ENCODE measurements at places on chromosomes 5 and 9. TPM values are rescaled to one million over a fixed set of nuclear protein-coding genes. Genes with fewer than 3 reads are reported as not detected.

- DNase-seq = no peak
Measured at GRCh38 chr9:87959916-87960581, 14.3 kb downstream of the CDK20 start.

SLC4A9 gene
- not detected for total RNA-seq

ZSWIM6 gene
- total RNA-seq = 10.6 TPM

DNA sequence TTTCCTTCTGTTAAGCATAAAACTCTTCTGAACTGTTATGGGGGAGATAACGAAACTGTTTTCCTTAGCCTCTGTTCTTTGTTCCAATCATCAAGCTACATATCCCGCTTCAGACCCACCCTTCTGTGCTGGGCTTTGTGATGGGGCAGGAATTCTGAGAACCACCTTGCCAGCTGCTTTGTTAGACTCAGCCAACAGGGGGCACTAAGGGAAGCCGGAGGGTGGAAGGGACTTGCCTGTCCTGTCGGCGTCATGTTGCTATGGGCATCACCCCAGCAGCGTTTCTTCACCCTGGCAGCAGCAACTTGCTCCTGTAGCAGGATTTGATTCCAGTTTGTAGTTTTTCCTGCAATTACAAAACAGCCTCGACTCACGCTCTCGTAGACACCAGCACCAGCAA lies 169.1 kb downstream of the CAAP1 start:
- DNase-seq = no peak

GALNT12 gene
- 6.8 TPM for total RNA-seq

LRRC19 gene
- total RNA-seq = not detected

SLC6A19 gene
- not detected for total RNA-seq

DNA sequence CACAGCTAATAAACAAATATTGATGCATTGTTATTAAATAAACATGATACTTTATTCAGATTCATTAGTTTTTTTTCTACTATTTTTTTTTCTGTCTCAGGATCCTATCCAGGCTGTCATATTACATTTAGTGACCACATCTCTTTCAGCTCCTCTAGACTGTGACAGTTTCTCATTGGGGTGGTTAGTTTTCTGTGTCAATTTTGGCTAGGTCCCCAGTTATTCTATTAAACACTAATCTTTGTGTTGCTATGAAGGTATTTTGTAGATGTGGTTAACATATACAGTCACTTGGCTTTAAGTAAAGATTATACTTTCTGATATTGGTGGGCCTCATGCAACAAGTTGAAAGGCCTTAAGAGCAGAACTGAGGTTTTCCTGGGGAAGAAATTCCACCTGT lies 563.0 kb downstream of the LRRC70 start:
- DNase-seq = no peak

GRCh38 chr5:9507974-9508373 lies 37.9 kb downstream of the SEMA5A start:
- no peak for DNase-seq

DNA sequence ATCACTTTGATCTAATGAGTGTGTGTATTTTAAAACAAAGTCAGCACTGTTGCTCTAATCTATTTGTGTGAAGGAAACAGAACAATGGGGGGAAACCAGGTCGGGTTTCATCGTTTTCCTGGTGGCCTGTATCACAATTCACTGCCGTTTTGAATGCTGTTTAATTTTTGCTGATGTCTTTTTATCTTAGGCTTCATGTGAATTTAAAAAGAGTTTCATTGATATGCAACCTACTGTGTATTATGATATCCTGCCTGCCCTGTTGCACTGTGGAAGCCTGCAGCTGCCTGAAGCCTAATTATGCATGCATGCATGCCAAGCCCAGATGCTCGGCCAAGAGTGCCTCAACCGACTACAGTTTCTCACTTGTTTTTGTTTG lies 307.5 kb downstream of the ZNF608 start:
- no peak for DNase-seq

WDR38 gene
- not detected for total RNA-seq

PPP2R2B gene
- 29.8 TPM for total RNA-seq

DNA sequence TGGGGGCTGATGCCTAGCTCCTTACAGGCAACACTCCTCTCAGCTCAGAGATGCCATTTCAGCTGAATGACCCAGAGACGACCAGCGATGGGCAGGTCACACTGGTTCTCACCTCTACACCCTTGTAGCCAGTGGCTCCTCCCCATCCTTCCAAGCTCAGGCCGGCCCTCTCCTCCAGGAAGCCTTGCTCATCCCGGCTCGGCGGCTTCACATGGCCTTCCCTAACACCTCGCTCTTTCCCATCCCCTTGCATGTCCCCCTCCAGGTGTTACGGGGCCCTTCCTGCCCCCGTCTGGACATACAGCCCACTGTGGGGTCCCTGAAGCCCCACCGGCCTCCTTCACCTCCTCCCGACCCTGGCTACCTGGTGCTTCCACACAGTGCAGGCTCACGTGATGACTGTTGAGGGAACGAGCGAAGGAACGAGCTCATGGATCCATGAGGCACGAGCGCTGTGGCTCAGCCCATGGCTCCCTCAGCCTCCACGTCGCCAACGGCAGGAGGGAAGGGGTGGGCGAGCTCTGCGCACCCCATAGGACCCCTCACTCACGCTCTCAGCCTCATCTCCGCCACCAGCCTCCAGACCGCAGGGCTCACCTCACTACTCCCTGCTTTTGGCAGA lies 45.7 kb downstream of the SARDH start:
- no peak for DNase-seq

SERF1A gene
- 22.6 TPM for total RNA-seq

DNA sequence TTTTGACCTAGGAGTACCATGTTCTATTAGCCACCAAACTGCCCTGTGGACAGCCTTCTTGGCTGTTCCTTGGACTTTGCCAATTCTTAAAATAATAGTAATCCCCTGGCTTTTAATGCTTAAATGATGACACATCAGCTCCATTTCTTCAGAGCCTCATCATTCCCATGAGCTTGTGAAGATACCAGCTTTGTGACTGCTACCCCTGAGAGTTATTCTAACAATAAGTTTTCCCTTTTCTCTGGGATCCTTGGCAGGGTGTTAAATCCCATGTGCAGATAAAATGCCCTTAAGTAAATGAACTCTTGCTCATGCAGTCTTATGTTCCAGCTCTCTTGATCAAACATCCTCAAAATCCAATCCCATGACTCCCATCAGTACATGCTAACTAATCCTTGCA lies 415.3 kb downstream of the CETN3 start:
- no peak for DNase-seq

- no peak for DNase-seq
Measured at GRCh38 chr9:109421026-109421970, 76.8 kb downstream of the PTPN3 start.

DNA sequence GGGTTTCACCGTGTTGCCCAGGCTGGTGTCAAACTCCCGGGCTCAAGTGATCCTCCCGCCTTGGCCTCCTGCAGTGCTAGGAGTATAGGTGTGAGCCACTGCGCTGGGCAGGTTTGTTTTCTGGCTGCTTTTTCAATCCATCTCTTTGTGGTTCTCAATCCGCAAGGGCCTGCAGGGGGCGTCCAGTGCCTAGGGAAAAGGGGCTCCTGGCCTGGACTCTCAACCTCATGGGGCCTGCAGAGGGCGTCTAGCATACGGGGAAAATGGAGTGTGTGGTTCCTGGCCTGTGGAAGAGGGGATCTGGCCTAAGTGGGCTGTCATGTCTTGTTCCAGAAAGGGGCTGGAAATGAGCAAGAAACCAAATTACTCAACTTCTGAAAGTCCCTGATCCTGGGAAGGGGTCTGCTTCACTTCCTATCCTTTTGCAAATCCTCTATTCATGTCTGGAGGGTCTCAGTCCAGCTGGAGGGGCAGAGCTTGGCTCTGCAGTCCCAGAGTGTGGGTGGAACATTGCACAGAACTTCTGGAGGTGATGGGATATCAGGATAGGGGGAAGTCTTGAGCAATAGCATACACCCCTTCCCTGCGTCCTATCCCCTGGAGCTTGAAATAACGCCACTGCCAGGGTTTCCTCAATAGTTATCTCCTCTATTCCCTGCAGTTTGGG lies 12.7 kb upstream of the CCL27 start:
- DNase-seq = no peak

ASPN gene
- 122 TPM for total RNA-seq

- no peak for DNase-seq
Measured at GRCh38 chr9:76855015-76855414, 50.9 kb downstream of the PRUNE2 start.

IL3 gene
- total RNA-seq = not detected

- no peak for DNase-seq
Measured at GRCh38 chr5:153223376-153223775, 267.1 kb upstream of the GRIA1 start.

- no peak for DNase-seq
Measured at GRCh38 chr5:121816164-121816563, 35.5 kb upstream of the FTMT start.

GRCh38 chr5:176388003-176388443 lies 375 bp downstream of the NOP16 start:
- no peak for DNase-seq

ZNF608 gene
- 13.5 TPM for total RNA-seq

- no peak for DNase-seq
Measured at GRCh38 chr5:102278231-102278630, 17.9 kb downstream of the SLCO4C1 start.

GRCh38 chr5:52269401-52269800 lies 518.3 kb upstream of the ITGA1 start:
- DNase-seq = no peak

IL13 gene
- not detected for total RNA-seq

DNA sequence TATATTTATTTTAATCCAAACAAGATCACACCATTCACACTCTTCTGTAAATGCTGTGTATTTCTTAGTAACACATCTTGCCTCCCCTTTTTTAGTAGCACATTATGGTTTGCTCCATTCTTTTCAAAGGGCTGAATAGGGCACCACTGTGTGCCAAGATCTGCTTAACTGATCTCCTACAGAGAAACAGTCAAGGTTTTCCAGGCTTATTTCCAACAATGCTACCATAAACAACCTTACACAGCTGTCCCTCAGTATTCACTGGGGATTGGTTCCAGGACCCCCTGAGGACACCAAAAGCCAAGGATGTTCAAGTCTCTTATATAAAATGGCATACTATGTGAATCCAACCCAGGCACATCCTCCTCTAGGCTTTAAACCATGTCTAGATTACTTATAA lies 16.5 kb downstream of the GOLM1 start:
- no peak for DNase-seq

- DNase-seq = no peak
Measured at GRCh38 chr5:33688526-33688925, 203.3 kb downstream of the ADAMTS12 start.

- DNase-seq = no peak
Measured at GRCh38 chr9:137000177-137000930, 4.0 kb upstream of the CLIC3 start.

GRCh38 chr9:126722252-126722921 lies 82.5 kb upstream of the ZBTB43 start:
- no peak for DNase-seq

DNA sequence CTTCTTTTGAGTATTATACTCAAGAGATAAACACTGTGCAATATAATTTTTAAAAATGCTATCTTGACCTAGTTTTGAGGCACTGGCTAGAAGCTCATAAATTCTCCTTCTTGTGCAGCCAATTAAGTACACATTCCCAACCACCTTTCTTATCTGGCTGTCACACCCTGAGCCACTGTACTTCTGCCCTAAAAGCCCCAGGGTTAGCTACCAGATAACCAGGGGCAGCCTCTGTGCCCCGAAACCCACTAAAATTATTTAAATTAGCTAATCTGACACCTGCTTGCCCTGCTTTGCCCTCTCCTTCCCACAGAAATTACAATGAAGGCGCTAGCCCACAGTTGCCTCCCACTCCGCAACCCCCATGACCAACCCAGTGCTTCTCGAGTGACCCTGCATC lies 597.3 kb upstream of the TYRP1 start:
- no peak for DNase-seq

GRCh38 chr9:72954431-72955125 lies 1.7 kb upstream of the ALDH1A1 start:
- DNase-seq = no peak

DNA sequence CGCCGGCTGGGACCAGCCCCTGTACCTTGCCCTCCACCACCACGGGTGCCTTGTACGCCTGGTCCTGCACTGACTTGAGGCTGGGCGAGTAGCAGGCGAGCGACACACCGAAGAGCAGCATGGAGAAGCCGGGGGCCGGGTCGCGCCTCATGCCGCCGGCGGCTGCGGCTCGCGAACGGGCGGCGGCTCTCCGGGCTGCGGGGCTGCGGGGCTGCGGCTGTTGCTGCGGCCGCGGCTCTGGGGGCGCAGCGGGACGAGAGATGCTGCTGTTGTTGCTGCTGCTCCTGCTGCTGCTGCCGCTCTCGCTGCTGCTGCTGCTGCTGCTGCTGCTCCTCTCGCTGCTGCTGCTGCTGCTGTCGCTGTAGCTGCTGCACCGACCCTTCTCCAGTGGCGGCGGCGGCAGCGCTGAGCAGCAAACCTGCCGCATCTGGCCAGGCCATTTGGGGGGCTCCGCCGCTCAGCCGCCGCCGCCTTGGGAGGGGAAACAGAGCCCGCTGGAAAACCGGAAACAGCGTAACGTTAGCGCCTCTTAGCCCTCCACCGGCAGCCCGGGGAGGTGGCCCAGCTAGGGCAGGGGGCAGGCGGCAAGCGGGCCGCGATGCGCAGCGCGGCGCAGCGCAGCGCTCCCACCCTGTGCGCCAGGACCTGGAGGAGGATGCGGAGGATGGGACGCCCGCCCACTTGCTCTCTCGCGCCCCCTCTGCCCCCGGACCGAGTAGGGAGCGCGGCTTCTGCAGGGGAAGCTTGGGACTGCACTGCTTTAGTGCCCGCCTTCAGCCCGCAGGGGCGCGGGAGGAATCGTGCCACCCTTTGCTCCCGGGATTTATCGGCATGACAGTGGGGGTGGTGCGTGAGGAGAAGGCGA lies at the start of gene NRG2:
TSS of gene NRG2 (minus strand) at position 657 of the 865 bp plus-strand sequence.
- no peak for DNase-seq

GRCh38 chr9:103068753-103069152 lies 73.6 kb downstream of the CYLC2 start:
- DNase-seq = no peak

GRCh38 chr5:67146574-67146973 lies 50.0 kb downstream of the CD180 start:
- no peak for DNase-seq

GRCh38 chr5:2742921-2743679 lies 8.4 kb downstream of the IRX2 start:
- DNase-seq = no peak

GRCh38 chr9:28158451-28158850 lies 585.2 kb upstream of the C9orf72 start:
- DNase-seq = no peak

- no peak for DNase-seq
Measured at GRCh38 chr5:59769041-59769360, 124.5 kb downstream of the PDE4D start.

DNA sequence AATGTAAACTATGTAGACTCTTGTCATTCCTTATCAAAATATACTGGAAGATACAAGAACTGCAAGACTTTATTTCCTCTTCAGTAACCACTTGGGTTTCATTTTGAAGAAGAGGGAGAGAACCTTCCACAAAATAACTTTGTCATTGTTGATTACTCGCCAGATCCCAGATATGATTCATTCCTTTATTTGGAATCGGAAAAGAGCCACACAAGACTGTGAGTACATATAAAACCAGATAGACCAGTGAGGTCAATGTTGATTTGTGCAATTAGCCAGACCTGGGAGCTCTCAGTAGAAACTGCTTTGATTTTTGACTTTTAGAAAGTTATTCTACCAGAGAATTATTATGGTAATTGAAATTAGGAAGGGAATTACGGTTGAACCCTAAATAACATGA lies 146.1 kb downstream of the TMEM167A start:
- no peak for DNase-seq

Data from thoracic aorta (tissue), 2 donors.